ENCODE measurements at places on chromosomes 4 and X.

GRCh38 chrX:119069128-119069527, 3.7 kb upstream of the CT47C1 start:
- DNase-seq: no peak

- no peak for DNase-seq
Measured at GRCh38 chr4:4864940-4865704, 5.7 kb downstream of the MSX1 start.

GRCh38 chrX:129629837-129630236, 24.9 kb downstream of the APLN start:
- DNase-seq: no peak

GRCh38 chr4:161010227-161010626, 1153.6 kb downstream of the FSTL5 start:
- no peak for DNase-seq

- DNase-seq: no peak
Measured at GRCh38 chr4:173543266-173543665, 13.2 kb upstream of the HAND2 start.

- no peak for DNase-seq
Measured at GRCh38 chr4:107018344-107018735, 17.8 kb downstream of the DKK2 start.

DNA sequence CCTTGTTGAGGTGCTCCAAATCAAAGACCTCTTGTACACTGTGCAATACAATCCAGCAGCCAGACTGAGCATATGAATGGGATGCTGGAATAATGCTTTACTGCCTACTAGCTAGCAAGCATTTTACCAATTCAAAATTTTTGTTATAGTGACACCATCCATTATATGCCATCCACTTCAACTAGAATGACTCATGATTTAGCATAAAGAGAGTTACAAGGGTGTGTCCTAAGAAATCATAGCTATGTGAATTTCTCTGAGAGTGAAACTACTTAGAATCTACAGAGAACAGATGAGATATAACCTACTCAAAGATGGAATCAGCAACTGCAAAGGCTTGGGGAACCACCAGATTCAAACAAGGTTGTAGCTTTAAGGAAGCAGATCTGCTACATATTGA, 221.9 kb downstream of the LHFPL1 start:
- DNase-seq: no peak

GRCh38 chr4:53575552-53575951, 15.7 kb downstream of the LNX1 start:
- no peak for DNase-seq

- DNase-seq: no peak
Measured at GRCh38 chr4:185408432-185408831, 11.8 kb downstream of the ANKRD37 start.

GRCh38 chrX:120477453-120477852, 8.4 kb upstream of the LAMP2 start:
- DNase-seq: no peak

- peak; percentile 58 for DNase-seq
Measured at GRCh38 chr4:68175562-68176155, 46.0 kb upstream of the TMPRSS11F start.

DNA sequence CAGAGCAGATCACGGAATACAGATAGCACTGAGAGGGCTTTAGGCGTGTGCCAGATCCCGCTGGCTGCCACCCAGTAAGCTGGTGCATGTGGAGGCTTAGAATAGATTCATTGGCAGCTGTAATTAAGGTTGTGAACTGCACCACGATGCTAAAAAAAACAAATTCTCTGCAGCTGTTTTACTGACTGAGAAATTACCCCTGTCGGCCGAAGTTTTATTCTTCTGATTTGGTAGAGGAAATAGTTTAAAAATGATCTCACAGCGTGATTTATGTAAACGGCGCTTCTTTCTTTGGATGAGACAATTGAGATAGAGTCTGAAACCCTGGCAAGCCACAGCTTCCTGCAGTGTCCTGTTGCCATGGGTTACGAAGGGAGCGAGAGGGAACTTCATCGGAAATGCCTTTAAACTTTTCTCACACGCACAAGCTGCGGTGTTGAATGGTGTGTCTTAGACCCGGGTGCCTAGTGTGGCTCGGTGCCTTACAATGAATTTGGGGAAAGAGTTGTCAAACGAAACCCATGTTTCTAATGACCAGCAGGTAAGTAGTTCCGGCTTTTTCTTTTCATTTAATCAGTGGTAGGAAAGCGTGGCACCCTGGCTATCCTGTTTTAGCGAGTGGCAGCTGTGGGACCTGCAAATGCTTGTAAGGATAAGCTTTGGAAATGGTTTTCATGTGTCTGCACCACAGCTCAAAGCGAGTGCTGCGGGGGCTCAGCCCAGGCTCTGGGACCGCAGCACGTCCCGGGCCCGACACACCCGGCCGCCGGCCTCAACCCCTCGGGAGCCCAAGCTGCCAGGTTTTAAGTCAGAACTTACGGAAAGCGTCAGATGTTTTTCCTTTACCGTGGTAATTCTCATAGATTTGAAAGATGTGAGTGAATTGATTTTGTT, 71.7 kb upstream of the HGFAC start:
- peak; percentile 36 for DNase-seq

DNA sequence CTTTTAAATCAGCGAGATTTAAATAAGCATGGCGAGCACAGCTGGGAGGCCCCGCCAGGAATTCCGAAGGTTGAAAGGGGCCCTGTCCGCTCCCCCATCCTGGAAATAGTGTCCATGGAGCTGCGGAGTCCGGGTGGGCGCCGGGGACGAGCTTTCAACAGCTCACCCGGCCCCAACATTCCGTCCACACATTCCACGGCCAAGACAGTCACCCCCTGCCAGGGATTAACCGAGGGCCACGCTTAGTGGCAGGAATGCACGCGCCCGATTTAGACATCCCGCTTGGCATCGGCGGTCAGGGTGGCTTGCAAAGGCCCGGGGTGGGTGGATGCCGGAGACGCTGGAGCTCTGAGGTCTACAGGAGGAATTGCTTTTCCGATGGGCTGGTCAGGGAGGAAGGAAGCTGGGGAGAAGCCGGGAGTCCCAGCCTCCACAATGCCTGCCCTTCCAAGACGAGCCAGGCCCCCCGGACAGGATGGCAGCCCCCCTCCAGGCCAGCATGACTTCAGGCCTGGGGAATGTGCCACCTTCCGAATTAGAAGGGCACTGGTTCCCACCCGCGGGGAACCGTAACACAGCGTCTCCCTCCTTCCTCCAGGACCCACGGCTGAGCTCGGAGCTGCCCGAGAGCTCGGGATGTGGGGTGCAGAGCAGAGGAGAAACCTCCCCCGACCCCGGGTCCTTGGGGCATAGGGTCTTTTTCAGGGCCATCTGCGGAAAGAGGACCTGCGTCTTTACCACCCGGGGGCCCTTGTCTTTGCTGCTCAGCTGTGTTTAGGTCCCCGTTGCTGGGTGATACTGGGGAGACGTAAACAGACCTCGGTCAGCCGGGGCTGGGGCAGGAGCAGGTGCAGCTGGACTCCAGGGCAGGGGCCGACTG, 26.9 kb upstream of the PPP2R3B start:
- peak; percentile 20 for DNase-seq

- no peak for DNase-seq
Measured at GRCh38 chr4:45530498-45530897, 593.4 kb downstream of the GABRG1 start.

DNA sequence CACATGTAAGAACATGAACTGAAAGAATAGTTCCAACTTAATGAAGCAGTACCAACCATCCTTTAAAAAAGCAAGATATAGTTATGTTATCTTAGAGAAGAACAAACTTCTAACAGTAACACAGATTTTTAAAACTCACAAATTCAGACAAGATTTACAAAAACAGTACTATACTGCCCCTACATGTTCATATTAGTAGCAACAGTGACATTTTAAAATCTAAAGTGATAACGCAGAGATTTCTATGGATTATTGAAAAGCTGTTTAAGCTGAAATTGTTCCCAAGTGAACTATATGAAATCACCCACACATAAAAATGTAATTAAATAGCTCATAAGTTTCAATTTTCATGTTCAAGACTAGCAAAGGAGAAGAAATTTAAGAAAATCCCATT, 166.0 kb downstream of the FBXW7 start:
- no peak for DNase-seq

GRCh38 chr4:98929341-98930267, 671 bp upstream of the EIF4E start:
- no peak for DNase-seq

DNA sequence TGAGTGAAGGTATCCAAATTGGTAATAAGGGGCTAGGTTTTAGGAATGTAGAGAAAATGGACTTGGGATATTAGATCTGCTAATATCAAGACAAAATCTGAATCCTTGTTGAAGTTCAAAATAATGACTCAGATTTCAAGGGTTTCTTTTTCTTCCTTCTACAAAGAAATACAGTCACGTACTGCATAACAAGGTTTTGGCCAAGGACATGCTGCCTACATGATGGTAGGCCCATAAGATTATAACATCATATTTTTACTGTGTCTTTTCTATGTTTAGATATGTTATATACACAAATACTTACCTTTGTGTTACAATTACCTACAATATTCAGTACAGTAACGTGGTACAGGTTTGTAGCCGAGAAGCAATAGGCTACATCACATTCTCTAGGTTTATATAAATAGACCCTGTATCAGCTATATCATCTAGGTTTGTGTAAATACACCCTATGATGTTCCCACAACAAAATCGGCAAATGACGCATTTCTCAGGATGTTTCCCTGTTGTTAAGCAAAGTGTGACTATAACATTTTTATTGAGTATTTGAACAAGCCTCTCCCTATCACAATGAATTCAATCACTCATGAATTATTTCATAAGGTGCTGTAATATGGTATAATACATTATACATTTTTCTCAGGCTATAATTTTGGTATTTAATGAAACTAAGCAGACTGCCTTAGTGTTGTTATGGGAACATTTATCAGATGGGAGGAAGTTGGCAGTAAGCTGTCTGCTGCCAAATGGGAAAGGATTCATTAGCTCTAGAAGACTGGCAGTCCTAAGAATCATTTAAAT, 186.3 kb downstream of the PPP3CA start:
- no peak for DNase-seq

DNA sequence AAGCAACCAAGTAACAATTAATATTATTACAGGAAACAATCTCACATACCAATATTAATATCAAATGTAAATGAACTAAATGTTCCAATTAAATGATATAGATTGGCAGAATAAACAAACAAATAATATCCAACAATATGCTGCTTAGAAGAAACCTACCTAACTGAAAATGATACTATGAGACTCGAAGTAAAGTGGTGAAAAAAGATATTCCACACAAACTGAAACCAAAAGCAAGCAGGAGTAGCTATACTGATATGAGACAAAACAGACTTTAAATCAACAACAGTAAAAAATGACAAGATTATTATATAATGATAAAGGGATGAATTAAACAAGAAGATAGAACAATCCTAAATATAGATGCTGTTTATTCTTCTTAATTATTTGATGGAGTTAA, 140.1 kb downstream of the SPANXN4 start:
- no peak for DNase-seq

DNA sequence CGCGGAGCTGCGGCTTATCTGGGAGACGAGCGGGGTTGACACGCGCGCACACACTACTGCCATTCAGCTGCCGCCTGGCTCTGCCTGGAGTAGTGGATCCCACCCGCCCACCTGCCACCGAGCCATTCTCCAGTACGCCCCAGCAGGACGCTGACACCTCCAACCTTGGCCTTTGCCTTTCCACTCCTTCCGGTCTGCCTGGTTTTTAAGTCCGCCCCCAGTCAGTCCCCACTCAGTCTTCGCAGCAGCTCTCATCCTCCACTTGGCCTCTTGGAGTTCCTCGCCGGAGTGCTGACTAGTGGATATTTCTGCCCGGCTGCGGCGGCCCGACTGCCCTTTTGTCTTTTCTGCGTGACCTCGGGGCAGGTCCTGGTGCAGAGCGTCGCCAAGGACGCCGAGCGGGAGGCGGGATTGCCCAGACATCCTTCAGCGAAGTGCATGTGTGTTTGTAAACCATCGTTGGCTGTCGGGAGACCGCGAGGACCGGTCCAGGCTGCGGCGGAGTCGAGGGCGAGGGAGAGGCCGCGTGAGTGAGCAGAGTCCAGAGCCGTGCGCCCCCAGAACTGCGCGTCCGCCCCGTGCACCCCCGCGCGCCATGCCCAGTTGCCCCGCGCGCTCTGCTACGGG, 1.1 kb downstream of the SLIT2 start:
- DNase-seq: peak; percentile 23

DNA sequence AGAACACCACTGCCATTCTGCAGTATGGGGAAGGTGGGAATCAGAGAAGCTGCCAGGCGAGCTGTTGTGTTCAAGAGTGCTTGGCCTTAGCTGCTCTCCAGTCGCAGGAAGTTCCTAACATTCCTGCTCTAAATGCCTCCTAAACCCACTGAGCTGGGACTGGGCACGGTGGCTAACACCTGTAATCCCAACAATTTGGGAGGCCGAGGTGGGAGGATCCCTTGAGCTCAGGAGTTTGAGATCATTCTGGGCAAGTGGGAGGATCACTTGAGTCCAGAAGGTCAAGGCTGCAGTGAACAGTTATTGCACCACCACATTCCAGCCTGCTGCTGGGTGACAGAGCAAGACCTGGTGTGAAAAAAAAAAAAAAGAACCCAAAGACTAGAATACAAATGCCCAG, 690.3 kb upstream of the FAM241A start:
- no peak for DNase-seq

DNA sequence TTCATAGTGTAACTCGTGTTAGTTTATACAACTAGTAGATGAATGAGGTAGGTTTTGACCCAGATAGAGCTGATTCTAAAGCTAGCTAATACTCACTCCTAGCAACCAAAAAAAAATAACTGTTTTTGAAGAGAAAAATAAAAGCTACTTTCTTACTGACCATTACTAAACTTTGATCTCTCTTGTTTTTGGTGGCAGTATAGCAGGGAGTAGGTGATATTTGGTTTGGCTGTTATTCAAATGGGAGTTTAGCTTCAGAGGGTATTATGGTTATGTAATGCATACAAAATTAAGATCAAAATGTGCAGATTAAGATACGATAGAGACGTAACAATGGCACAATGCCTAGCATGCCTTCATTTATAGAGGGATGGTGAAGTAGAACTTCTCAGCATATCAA, 1104.5 kb downstream of the PCDH19 start:
- DNase-seq: no peak

DNA sequence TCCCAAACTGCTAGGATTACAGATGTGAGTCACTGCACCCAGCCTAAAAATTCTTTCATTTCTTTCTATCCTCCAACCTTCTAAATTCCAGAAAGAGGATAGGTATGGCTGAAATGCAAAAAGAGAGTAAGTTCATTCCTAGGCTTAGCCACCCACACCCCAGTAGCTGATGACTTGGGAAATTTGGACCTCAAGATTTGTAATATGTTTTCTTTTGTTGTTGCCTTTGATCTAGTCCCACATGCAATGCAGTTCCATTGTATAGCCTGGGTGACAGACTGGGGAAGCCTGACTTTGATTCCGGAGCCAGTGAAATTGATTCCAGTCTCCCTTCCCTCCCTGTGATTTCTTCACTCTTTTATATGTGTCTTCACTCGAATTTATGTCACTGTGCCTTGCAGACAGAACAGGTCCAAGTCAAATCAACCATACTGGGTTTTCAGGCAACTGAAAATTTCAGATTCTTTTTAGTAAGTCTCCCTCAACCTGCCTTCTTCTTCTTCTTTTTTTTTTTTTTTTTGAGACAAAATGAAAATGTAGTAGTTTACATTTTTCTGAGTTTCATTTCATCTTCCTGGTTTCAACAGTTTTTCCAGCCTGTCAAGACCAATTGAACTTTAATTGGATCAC, 176.2 kb upstream of the RBPJ start:
- no peak for DNase-seq
